Activated CD8-positive, alpha-beta memory T cell treated with anti-CD3 and anti-CD28 coated beads for 48 hours (primary cell): ENCODE measurements at places on chromosomes 7 and 10.
A peak's percentile ranks its signal among the peaks of the same experiment; 100 is the strongest.

- DNase-seq, result no peak
These were observed 161.0 kb downstream of the HERPUD2 start for GRCh38 chr7:35533902-35534301.

- DNase-seq, result no peak
These were observed 151.3 kb downstream of the CAMK1D start for GRCh38 chr10:12500381-12501303.

DNA sequence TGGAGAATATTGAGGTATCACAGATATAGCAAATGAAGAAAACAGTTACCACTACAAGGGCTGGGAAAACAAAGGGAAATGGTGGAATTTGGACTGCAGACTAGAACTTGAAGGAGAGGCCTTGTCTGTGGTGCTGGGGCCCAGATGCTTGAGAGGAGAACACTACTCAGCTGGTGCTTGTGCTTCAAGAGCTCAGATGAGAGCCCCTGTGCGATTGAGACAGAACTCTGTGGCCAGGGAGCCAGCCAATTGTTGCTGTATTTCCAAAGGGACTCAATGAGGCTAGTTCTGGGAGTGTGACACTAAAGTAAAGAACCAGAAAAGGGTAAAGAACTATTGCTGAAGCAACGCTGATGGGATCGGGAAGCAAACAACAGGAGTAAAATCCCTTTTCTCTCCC is 406.5 kb upstream of the SEMA3D start:
- DNase-seq, result no peak

- DNase-seq, result no peak
These were observed 925 bp downstream of the H2AZ2 start for GRCh38 chr7:44846816-44847508.

- no peak for DNase-seq
These were observed 102.9 kb downstream of the INPP5A start for GRCh38 chr10:132640326-132641125.

- DNase-seq, result no peak
These were observed 23.9 kb upstream of the GPR26 start for GRCh38 chr10:123642293-123642692.

- DNase-seq, result no peak
These were observed 21.5 kb downstream of the ZMIZ1 start for GRCh38 chr10:79090134-79090803.

- DNase-seq, result no peak
These were observed 127.6 kb downstream of the DNAJB9 start for GRCh38 chr7:108697254-108697653.

- no peak for DNase-seq
These were observed 18.0 kb upstream of the MRLN start for GRCh38 chr10:59771162-59771807.

- peak; percentile 45 for DNase-seq
These were observed at the start of gene ORC5 for GRCh38 chr7:104207731-104208420. ORC5 (minus strand) TSS chr7:104208013; CDS start chr7:104207904, 109 bp downstream.

DNA sequence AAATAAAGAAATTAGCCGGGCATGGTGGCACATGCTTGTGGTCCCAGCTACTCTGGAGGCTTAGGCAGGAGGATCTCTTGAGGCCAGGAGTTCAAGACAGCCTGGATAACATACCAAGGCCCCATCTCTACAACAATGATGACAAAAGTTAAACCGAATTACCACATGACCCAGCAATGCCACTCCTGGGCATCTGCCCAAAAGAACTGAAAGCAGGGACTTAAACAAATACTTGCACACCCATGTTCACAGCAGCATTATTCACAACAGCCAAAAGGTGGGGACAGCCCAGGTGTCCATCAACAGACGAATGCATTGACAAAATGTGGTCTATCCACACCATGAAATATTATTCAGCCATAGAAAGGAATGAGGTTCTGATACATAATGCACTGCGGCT is 83.9 kb downstream of the HIP1 start:
- no peak for DNase-seq

GRCh38 chr10:112689327-112690072 is 242.5 kb downstream of the VTI1A start:
- DNase-seq, result no peak

DNA sequence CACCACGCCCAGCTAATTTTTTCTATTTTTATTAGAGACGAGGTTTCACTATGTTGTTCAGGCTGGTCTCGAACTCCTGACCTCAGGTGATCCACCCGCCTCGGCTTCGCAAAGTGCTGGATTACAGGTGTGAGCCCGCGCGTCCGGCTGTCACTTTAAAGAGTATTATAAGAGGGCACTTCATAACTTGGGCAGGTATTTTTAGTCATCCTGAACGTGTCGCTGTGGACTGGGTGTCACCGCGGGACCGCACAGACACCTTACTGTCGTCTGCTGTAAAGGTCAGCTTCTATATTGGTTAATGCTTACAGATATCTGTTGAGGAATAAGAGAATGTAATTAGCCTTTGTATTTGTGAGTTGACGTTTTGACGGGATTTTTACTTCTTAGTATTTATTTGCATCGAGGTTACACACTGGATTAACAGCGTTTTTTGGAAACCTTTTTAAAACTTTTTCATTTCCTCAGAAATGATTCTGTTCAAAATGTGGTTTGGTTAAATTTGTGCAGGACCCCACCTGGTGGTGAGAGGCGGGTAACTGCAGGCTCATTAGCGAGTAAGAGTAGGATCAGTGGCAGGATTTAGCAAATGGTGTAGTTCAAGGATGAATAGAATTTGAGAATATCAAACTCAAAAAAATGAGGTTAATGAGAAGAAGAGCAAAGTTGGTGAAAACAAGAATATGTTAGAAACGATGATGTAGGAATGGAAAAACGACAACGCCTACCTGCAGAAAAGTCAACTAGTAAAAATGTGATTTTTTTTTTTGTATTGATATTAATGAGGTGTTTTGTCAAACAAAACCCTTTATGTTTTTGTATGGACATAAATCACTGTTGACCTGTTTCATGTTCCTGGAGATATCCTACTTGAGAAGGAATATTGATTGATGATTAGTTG is 3.2 kb downstream of the DNAJB6 start:
- no peak for DNase-seq

- peak; percentile 72 for DNase-seq
These were observed 124.9 kb downstream of the SH2D4B start for GRCh38 chr10:80662429-80663261.

DNA sequence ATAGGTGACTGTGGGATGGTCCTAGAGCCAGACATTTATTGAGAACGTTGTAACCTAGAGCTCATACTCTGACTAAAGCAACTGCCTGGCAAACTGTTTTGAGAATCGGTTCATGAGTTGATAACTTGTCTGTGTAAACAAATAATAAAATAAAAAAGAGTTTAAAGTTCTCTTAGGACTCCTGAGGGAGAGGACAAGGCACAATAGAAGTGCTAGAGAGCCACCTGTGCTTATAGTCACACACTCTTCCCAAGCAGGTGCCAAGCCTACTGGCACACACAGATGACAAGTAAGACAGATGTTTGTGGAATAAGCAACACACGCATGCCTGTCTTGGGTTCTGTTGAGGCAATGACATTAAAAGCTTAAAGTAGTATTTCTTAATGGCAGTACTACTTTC is 7.9 kb downstream of the EDRF1 start:
- no peak for DNase-seq

DNA sequence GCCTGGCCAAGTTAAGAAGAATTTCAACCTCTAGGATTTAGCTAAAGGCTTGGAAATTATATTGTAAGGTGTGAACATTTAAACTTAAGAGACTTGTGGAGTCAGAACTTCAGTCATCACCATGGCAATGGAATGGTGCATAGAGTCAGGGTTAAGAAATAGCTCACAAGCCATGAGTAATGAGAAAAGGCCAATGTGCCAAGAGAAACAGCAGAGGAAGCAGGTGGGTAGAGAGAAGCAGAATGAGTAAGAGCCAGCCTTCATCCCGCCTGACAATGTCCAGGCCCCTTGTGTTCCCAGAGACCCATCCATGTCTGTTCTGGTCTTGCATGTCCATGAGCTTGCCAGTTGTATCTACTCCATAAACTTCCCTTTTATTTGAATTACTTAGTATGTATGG is 62.6 kb upstream of the TBX20 start:
- no peak for DNase-seq

DNA sequence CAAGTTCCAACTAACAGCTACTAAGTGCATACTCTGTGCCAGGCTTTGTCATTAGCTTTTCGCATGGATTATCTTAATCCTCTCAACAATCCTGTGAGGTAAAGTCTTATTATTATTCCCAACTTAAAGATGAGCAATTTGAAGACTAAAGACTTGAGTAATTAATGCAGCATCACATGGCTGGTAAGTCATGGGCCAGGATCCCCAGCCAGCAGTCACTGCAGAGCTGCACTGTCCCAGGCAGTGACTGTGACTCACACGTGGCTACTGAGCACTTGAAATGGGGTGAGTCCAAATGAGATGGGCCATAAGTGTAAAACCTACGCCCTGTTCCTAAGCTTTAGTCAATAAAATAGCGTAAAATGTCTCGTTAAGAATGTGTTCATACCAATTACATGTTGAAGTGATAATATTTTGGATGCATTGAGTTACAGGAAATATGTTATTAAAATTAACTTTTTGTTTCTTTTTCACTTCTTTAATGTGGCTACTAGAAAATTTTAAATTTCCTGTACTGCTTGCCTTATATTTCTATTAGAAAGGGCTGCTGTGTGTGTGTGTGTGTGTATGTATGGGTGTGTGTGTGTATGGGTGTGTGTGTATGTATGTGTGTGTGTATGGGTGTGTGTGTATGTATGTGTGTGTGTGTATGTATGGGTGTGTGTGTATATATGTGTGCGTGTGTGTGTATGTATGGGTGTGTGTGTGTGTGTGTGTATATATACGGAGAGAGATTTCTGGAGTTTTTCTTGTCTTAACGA is 756.3 kb downstream of the AUTS2 start:
- DNase-seq, result no peak

DNA sequence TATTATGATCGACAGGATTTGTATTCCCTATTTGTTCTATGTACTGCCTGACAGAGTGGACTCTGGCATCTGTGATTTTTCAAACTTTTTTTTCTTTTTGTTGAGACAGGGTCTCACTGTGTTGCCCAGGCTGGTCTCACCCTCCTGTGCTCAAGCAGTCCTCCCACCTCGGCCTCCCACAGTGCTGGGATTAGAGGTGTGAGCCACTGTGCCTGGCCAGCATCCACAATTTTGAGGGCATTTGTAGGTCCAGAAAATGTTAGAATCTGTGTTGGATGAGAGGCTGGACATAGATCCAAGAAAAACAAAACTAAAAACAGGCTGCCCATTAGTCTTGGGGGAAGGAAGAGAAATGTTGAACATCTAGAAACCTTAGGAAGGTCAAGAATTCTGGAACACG is 34.3 kb downstream of the SGPL1 start:
- DNase-seq, result no peak

DNA sequence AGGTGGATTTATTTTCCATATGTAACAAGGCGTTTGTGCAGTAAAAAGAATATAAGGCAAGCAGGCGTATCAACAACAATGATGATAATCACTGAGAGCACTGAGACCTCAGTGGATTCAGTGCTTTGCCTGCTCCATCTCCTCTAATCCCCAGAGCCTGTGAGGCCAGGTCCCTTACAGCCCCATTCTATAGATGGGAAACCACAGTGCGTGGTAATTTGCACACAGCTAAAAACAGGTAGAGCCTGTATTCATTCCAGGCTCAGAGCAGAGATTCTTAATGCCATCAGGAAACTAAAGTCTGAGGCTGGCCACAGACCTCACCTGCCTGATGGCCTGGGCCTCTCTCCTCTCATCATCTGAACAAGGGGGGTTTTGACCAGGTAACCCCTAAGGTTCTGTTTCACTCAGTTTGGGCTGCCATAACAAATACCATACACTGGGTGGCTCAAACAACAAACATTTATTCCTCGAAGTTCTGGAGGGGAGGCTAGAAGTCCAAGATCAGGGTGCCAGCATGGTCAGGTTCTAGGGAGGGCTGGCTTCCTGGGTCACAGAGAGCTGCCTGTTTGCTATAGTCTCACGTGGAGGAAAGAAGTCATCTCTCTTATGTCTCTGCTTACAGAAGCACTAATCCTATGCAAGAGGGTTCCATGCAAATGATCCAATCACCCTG is 10.3 kb upstream of the RASSF4 start:
- DNase-seq, result no peak

GRCh38 chr7:1055956-1056784 is 11.8 kb downstream of the GPR146 start:
- no peak for DNase-seq

- no peak for DNase-seq
These were observed 23.0 kb downstream of the SMURF1 start for GRCh38 chr7:99120916-99121315.

GRCh38 chr10:13865758-13866491 is 279.2 kb downstream of the PRPF18 start:
- DNase-seq, result no peak

- no peak for DNase-seq
These were observed 106.6 kb upstream of the NUPR2 start for GRCh38 chr7:56222866-56223265.

DNA sequence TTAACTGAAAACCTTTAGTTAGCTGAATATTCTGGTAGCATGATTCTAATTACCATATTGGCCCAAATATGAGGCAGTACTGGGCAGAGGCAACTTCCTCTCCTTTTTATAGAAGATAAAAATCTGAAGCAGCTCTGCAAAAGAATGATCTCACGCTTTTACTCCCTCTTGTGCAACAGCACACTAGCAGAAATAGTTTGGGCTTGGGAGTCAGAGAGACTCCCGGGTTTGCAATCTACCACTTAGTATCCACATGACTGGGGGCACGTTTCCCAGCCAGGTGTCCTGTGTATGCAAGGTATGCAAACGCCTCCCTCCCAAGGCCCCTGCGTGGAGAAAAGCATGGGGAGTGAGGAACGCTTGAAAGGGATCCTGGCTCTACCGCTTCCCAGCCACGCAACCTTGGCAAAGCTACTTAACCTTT is 47.2 kb upstream of the RHEB start:
- DNase-seq, result no peak

- DNase-seq, result no peak
These were observed 183.3 kb downstream of the PTN start for GRCh38 chr7:137160236-137160635.

DNA sequence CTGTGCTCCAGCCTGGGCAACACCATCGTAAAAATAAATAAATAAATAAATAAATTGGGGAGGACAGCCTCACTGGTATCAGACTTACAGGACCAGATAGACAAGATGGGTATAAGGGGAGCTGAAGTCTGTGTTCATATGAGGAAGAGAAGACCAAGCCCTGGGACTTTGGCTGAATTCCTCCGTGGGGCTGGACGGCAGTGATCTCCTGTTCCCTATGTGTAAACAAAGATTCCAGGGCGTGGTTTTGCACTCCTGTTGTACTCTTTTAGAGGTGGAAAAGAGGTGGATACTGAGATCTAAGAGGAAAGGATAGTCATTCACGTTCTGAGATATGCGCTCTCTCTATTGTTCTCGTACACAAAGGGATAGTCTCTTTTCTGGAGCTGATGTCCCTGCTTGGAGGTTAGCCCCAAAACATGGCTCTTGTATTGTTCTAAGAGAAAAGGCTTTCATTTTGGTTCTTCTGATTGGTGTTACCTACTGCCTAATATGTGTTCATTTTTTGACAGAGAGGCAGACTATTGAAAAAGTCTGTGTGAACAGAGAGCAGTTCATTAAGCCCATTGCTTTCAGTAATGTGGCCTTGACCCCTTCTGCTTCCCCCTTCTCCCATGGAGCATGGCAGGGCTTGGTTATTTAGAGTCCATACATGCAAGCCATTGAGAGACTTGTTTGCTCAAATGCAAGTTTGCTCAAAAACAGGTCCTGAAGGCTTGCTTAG is 12.3 kb downstream of the KCTD7 start:
- no peak for DNase-seq
